ENCODE measurements at places on chromosomes 7 and 10. TPM values are rescaled to one million over a fixed set of nuclear protein-coding genes. Genes with fewer than 3 reads are reported as not detected.

DNA sequence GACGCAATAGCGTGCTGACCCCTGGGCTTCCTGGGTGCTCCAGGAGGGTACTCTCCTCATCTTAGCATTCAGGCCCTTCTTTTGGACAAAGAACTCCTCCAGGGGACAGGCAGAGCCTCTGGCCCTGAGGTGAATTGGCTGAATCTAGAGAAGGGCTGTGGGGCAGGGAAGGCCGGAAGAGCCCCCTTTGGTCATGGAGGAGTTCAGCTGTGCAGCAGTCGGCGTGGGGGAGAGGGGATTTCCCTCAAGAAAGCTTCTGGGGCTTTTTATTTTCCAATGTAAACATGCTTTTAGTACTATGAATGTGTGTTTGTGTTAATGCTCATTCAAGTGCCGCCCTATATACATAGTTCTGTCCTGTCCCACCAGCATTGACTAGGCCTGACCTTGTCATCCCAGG, 38.8 kb downstream of the FIGNL1 start:
- DNase-seq, result no peak

GRCh38 chr7:114334989-114335388, 79.6 kb upstream of the FOXP2 start:
- no peak for DNase-seq

ADD3 gene
- 331 TPM for polyA plus RNA-seq

GSDME gene
- 12.9 TPM for polyA plus RNA-seq
